ENCODE measurements at places on chromosomes 13 and 19. TPM values are rescaled to one million over a fixed set of nuclear protein-coding genes. Genes with fewer than 3 reads are reported as not detected.

Gene KLF1
- 0.20 TPM for total RNA-seq

Gene SHKBP1
- 150 TPM for total RNA-seq

- DNase-seq: peak; percentile 41
Measured at GRCh38 chr19:16470911-16471811, 609 bp downstream of the EPS15L1 start.

- no peak for DNase-seq
Measured at GRCh38 chr19:53813996-53814395, 10.1 kb downstream of the NLRP12 start.

DNA sequence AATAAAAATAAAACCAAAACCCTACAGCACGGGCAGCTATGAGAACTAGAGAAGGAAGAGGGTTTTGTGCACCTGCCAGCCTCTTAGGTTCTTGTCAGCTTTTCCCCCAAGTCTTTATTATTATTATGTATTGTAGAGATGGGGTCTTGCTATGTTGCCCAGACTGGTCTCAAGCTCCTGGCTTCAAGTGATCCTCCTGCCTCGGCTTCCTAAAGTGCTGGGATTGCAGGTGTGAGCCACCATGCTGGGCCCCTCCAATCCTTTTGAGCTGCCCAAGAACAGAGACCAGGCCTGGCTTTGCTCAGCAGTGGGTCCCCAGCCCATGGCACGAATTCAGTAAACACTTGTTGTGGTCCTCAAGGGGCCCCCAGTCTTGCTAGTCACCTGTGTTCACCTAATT is 1.5 kb upstream of the NDUFS7 start:
- DNase-seq: no peak

DNA sequence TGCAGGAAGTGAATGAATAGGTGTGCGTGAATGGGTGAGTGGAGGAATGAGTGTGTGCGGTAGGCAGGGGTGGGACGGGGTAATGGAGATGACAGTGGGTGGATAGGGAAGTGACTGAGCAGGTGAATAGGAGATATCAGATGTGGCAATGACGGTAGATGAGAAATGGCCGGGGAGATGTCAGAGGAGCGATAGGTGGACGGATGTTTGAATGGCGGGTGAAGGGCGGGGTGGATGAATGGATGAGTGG is 1.5 kb downstream of the TTC9B start:
- no peak for DNase-seq

DNA sequence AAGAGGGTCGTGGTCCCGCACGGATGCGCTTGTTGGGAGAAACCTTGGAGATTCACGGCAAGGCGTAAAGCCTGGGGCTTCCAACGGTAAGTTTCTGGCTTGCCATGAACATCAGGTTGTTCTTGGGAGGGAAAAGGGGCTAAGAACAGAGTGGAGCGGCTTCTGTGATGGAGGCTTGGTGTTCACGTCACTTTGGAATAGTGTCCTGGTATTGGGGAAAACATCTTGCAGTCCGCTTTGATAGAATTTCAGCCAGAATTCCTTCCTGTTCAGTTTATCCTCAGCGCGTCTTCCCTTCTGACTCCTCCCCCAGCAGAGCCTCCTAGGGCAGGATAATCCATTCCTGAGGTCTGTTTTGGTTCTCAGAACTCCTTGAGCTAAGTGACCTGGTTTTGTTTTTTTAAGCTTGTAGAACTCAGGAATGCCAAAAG is 2.0 kb downstream of the KCTD15 start:
- no peak for DNase-seq

DNA sequence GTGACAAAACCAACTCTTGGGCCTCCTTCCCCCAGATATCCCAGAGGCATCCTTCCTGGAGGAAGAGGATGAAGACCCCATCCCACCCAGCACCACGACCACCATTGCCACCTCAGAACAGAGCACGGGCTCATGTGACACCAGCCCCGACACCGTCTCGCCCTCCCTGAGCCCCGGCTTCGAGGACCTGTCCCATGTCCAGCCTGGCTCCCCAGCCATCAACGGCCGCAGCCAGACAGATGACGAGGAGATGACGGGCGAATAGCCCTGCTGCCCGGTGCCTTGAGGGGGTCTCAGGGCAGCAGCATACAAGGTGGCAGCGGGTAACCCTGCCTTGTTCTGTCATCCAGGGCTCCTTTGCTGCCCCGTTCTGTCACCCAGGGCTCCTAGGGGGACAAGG is 3.3 kb upstream of the UBA52 start:
- no peak for DNase-seq

Gene MADCAM1
- 0.78 TPM for total RNA-seq

DNA sequence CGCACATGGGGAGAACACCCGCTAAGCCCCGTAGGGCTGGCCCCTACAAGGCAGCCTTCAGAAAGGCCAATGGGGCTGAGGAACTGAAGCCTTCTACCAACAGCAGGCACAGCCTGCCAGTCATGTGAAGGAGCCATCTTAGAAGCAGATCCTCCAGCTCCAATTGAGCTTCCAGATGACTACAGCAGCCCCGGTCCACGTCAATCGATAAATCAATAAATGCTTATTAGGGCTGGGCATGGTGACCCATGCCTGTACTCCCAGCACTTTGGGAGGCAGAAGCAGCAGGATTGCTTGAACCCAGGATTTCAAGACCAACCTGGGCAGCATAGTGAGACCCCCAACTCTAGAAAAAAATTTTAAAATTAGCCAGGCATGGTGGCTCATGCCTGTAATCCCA is 23.0 kb downstream of the TEX101 start:
- DNase-seq: no peak

Gene ARL11
- 0.63 TPM for total RNA-seq

GRCh38 chr13:25453850-25454365 is 82.1 kb downstream of the ATP8A2 start:
- DNase-seq: no peak

- no peak for DNase-seq
Measured at GRCh38 chr19:42333975-42334696, 8.7 kb downstream of the MEGF8 start.

Gene PSG2
- total RNA-seq: not detected

DNA sequence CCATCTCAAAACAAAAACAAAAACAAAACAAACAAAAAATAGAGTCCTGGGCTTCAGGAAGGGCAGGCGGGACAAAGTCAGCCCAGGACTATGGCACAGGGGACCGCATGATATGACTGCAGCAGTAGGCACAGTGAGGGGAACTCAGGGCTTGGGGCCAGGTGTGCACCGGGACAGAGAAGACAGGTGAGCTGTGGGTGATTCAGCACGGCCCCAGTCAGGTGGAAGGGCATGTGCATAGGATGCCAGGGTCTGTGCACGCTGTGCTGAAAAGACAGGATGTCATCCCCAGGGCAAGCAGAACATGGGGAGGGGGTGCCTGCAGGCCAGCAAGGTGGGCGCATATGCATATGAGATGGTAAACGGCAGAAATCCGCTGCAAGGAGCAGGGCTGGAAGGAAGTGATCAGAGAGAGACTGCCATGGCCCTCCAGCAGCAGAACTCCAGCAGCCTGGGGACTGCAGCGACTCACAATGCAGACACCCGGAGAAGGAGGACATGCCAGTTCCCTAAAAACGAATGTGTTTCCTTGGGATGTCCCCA is 15.0 kb downstream of the EPS15L1 start:
- no peak for DNase-seq
